ENCODE measurements at places on chromosomes 5 and 9.

DNA sequence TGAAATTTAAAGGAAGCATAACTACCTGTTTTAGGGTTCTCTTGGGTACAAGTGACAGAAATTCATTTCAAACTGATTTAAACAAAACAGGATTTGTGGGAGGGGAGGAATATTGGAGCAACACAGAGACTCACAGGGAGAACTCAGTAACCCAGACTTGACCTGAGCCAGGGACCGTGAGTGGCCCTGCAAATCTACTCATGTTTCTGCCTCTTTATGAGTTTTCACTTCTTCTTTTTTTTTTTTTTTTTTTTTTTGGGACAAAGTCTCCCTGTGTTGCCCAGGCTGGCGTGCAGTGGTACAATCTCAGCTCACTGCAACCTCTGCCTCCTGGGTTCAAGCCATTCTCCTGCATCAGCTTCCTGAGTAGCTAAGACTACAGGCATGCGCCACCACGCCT is 405.6 kb upstream of the ZNF608 start:
- no peak for DNase-seq

GRCh38 chr9:26656003-26656870 is 236.4 kb downstream of the CAAP1 start:
- DNase-seq: no peak

DNA sequence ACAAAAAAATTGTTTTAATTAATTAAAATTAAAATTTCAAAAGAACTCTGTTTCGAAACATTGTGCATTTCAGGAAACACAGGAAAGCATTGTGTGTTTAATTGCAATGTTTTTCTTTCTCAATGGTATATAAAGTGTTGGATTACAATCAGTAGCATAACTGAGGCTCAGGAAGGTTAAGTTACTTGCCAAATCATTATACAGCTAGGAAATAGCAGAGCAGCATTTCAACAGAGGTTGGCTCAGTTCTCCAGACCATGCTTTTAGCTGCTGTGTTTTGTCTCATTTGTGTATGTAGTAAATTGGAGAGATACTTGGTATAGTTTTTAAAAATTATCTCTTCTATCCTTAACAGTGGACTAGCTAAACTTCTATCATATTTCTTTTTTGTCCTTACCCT is 30.0 kb upstream of the CAMLG start:
- no peak for DNase-seq

DNA sequence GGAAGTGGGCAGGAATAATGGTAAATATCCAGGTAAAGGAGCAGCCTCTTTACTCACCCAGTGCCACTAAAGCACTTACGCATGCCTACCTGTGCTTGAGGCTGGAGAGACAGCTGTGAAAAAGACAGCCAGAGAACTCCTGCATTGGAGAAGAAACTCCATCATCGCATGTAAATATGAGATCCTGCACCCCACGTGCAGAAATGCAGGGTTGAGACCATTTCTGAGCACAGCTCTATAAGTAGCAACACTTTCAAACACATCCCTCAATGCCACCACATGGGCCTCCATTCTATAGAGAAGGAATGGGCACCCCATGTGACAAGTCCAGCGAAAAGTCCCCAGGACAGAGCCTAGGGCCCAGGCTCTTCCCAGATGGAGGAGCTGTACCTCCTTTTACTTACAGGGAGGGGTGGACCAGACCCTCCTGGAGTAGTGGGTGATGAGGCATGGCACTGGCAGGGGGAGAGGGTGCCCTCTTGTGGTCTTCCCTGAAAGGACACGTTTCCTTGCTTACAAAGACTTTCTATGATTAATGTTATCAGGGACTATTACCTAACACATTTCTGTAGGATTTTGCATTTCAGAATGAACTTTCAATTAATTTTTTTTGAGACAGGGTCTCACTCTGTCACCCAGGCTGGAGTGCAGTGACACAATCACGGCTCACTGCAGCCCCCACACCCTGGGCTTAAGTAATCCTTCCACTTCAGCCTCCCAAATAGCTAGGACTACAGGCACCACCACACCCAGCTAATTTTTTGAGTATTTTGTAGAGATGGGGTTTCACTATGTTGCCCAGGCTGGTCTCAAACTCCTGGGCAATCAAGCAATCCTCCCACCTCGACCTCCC is 55.3 kb upstream of the IL17B start:
- peak; percentile 53 for DNase-seq

DNA sequence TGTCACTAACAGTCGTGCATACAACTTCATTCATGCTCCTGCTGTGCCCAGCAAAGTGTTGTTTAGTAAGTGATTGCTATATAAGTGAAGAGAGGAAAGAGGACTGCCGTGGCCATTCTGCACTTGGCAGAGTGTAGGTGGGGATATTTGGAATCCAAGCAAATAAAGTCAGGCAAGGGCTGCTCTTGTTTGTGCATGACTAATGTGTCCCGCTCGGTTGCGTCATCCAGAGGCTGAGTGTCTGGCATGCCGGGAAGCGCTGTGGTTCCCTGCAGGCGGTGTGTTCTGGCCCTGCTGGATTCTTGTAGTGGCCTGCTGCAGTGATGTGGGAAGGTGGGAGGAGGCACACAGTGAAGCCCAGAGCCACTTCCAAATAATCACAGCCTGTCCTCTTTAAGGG is 136.9 kb upstream of the ANKH start:
- DNase-seq: no peak

DNA sequence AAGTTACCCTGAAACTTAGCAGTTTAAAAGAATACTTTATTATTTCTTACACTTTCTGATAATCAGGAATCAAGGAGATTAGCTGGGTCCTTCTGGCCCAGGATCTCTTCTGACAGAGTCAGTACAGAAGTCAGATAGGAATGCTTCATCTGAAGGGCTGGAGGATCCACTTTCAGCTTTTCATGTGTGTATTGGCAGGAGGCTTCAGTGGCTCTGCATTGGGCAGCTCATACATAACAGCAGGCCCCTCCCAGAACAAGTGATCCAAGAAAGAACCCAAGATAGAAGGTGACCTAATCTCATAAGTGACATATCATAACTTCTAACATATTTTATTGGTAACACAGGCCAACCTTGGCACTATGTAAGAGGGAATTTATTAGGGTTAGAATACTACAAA is 258.4 kb downstream of the HCN1 start:
- DNase-seq: no peak

- no peak for DNase-seq
Observed at GRCh38 chr9:121353241-121354061, 16.6 kb downstream of the STOM start.

DNA sequence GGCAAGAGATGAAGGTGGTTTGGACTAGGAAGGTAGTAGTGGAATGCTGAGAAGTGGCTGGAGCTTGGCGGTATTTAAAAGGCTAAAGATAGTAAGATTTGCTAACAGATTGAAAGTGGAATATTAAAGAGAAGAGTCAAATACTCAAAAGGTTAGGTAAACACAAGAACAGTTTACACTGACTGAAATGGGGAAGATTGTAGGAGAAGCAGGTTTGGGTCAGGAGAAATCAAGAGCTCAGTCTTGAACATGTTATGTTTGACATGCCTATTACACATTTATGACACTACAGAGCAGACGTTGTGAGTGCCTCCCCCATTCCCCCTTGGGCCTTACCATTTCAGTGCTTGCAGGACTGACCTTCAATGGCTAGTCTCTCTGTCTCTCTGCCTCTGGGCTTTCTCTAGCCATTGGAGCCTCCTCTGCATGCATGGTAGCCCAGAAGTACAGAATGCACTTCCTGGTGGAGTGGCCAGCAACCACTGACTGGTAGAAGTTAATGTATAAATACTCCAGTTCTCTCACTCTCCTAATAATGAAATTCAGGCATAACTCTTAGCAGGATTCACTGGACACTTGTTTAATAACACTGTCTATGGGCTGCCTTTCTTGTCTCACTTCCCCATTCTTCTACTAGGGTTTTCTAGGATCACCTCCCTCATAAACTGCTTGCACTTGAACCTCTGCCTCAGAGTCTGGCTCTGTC is 56.8 kb downstream of the HMGCS1 start:
- DNase-seq: no peak

GRCh38 chr5:131511934-131512333 is 123.1 kb downstream of the RAPGEF6 start:
- DNase-seq: no peak

DNA sequence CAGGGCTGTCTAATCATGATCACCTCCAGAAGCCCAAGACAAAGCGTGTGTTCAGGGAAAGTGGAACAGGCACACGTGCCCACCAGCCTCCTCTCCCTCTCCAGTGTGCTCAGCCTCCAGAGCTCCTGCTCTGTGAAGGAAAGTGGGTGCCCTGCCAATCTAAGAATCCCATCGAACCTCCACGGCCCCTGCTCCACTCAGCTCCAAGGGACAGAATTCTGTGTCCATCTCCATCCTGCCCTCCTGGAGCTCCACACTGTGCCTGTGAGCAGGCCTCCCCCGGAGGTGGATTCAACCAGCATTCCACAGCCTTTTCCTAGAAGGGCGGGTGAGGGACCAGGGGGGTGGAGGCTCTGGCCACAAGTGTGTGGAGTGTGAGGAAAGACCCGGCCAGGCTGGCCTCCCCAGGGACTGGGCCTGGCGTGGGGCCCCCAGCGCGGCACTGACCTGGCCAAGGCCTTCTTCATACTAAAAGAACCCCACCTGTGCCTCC is 6.0 kb downstream of the EEIG1 start:
- DNase-seq: no peak

- DNase-seq: no peak
Observed at GRCh38 chr9:37383393-37383792, 39.1 kb upstream of the GRHPR start.

GRCh38 chr5:170960567-170960966 is 98.7 kb downstream of the RANBP17 start:
- DNase-seq: no peak

- no peak for DNase-seq
Observed at GRCh38 chr5:61198606-61199005, 36.3 kb upstream of the SMIM15 start.

DNA sequence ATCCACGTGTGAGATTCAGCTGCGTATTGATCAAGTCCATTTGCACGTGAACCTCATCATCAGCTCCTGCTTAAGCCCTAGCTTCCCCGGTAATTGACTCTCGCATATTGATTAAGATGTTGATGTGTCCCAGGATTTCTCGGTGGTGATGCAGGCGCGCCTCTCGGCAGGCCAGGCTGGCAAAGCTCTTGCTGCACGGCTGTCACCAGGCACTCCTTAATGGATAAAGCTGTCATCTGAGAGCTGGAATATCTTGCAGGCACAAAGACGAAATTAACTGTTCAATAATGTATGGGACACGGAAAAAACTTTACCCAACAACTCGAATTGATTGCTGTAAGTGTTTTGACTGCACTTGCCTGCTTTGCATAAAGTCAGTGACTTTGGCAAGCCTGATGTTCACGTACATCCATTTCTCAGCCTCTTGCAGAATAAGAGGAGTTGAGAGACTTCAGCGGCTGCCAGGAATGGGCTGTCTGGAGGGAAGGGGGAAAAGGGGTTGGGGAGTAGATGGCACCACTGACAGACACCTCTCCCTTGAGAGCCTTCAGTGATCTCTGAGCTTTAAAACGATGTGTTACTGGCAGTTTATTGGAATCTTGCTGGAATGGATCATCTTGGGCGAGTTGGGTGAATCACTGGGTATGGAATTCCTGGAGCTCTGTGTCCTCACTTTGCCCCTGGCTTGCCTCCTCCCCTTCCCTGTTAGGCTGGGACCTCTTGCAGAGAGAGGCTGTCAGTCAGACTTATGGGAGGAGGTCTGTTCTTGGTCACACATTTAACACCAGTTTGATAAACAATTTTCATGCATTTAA is 650.3 kb downstream of the CCDC171 start:
- no peak for DNase-seq

- no peak for DNase-seq
Observed at GRCh38 chr9:105191508-105192121, 52.8 kb upstream of the SLC44A1 start.

GRCh38 chr5:62684310-62684709 is 105.7 kb downstream of the LRRC70 start:
- no peak for DNase-seq

- DNase-seq: no peak
Observed at GRCh38 chr5:78568212-78568611, 80.4 kb downstream of the LHFPL2 start.

- DNase-seq: no peak
Observed at GRCh38 chr5:143561219-143561618, 157.7 kb upstream of the NR3C1 start.

GRCh38 chr5:172707285-172708182 is 63.5 kb downstream of the DUSP1 start:
- DNase-seq: no peak

DNA sequence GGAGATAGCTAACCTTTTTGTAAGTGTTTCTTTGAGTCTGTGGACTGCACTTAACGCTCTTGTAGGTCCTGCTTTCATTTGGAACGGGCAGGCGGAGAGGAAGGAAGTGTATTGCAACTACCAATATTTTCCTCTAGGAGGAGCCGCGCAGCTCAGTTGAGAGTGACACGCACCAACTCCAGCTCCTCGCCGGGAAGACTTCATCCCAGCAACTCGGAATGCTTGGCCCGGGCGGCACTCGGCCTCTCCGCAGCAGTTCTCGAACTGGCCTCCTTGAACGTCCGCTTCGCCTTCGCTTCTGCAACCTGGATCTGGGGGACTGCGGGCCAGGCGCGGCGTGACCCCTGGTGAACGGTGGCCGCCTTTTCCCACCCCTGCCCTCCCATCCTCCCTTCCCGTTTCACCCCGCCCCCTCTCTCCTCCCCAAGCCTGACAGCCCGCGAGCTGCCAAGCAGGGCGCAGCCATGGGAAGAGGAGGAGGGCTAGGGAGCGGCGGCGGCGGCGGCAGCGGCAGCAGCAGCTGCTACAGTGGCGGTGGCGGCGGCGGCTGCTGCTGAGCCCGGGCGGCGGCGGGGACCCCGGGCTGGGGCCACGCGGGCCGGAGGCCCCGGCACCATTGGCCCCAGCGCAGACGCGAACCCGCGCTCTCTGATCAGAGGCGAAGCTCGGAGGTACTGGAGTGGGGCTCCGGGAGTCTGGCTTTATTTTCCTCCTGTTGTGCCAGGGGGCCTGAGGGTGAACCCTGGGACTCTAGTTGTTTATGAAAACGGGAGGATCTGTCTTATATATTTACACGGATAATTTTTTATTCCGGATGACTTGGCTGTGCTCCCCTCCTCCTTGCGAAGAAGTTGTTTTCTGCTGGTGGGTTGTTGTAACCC is at the start of gene GHR:
Gene GHR (plus strand): TSS at position 155 of the 881 bp plus-strand sequence. CDS start 142,436 bp downstream, outside the sequence.
- DNase-seq: no peak

DNA sequence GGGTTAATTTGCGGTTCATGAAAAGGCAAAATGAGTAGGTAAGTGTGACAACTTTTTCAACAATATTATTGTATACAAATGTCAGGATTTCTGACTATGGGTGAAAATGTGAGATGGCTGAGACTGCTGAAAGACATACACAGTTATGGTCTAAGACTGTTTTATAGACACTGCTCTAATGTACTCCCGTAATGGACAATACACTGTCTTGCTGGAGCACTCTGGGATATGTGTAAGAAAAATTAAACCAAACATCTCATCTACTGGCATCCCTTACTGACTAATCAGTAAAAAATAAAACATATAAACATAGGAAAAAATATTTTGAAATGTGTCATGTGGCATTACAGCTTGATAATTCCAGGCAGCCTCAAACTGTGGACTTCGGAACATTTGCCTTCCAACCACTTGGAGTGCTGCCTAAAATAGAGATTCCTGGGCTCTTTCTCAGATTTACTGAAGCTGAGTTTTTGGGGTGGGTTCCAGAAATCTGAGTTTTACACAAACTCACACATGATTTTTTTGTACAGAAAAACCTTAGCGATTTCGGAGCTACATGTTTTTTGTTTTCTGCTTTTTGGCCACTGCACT is 233.9 kb upstream of the TBCA start:
- no peak for DNase-seq
